ENCODE measurements at places on chromosomes 1 and 21.

DNA sequence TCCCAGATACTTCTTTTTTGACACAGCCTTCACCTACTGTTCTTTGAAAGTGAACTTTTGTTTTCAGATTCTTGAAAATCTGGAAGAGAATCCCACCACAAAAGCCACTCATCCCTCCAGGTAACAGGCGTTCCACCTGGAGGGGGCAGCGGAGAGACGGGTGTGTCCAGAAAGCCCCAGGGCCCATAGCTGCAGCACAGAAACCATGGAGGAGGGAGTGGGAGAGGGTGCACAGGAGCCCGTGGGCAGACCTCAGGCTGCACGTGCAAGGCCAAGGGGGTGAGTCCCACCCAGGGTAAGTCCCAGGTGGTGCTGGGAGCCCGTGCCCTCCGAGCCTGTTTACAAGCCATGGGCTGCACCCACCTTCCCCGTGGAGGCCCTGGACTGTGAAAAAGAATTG lies 86.5 kb downstream of the PSMG1 start:
- no peak for DNase-seq

DNA sequence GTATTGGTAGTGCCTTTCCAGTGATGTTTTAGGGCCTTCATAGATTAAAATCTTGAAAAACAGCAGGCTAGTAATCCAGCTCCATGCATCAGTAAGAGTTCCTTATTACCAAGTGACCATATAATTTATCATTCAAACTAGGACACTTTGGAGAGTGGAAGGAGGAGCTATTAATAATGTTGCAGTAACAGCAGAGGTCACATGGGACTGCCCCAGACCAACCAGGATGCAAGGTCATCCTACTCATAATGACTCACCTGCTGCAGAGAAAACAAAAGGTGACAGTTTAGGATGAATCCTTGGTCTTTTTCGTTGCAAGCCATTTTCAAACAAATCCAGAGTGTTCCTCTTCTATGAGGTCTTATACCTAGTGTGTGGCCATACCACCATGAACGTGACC lies 187.4 kb downstream of the NUF2 start:
- no peak for DNase-seq

- no peak for DNase-seq
These were observed 113.6 kb upstream of the GRIK3 start for GRCh38 chr1:37147906-37148305.

GRCh38 chr1:42817440-42817767 lies 207 bp upstream of the SVBP start:
- no peak for DNase-seq

DNA sequence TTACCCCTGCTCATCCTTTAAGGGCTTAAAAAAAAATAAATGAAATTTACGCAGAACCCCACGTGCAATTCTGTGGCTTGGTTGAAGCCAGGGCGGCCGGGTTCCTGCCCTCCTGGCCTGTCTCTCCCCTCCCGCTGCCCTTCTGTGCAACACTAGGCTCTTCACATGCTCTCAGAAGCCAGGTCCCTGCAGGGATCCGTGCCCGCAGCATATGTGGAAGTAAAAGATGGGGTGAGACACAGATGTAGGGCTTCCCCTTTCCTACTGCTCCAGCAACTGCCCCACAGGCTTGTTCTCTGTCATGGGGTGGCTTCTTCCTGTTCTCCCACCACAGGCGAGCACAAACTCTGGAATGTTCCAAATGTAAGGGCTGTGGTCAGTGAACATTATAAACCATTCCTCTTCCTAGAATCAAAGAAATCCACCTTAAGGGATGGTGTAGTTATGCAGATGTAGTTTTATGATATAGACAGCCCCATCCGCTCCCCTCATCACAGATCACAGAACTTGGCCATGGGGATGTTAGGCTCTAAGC lies 535.4 kb downstream of the KIF26B start:
- no peak for DNase-seq

DNA sequence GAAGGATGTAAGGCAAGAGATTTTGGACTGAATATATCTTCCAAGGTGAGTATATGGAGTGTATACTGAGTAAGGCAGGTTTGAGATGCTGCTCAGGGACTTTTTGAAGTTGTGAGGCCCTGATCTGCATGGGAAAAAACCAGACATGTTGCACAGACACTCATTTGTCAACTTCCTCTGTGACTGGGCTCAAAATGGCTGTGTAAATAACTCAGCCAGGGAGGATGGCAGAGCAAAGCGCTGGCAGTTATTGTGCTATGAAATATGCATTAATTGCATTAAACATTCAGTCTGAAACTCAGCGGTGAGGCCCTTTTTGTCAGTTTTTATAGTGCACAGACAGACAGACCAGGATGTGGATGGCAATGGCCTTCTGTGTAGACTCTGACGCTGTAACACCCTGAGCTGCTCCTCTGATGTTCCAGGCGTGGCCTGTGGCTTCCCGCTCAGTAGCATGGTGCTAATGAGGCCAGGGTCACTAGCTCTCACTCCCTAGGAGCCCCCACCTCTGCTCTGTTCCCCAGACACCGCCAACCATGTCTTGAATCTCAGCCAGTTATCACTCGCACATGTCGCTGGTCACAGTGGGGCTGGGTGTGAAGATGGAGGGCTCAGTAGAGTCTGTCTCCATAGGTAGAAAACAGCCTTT lies 307.0 kb upstream of the PROX1 start:
- DNase-seq, result no peak

- DNase-seq, result no peak
These were observed 20.0 kb upstream of the BCAR3 start for GRCh38 chr1:93701629-93702028.
